ENCODE measurements at places on chromosomes 16 and 17. TPM values are rescaled to one million over a fixed set of nuclear protein-coding genes. Genes with fewer than 3 reads are reported as not detected.

- H3K27me3 ChIP-seq: peaks cover 5% of the 10 kb centered on the region
- no peak for DNase-seq
- H3K4me3 ChIP-seq: no peak overlapping the region
- no peaks in the 10 kb centered on the region for H3K36me3 ChIP-seq
Measured at GRCh38 chr16:15792563-15792971, 64.3 kb downstream of the MYH11 start.

The MARVELD3 gene
- not detected for total RNA-seq

DNA sequence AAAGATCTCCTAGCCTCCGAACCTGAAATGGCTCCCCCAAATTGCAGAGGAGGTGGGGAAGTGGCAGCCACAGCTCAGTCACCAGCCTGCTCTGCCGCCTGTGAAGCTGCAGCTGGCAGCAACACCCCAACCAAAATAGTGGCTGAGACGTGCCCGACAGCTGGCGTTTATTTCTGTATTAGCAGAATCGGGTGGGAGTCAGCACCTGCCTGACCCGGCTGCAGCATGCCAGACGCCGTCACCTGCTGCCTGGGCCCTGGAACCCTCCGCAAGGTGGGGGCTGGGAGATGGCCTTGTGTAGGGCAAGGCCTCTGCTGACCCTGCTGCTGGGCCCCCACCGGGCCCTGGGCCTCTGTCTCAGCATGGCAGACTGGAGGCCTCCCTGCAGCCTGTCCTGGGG is 17.5 kb upstream of the PABPN1L start:
- no peaks in the 10 kb centered on the region for H3K27me3 ChIP-seq
- peaks cover 55% of the 10 kb centered on the region for H3K36me3 ChIP-seq
- H3K4me1 ChIP-seq: peaks cover 10% of the 10 kb centered on the region
- H3K4me3 ChIP-seq: no peak overlapping the region
- no peak for DNase-seq

- H3K4me1 ChIP-seq: no peaks in the 10 kb centered on the region
- H3K36me3 ChIP-seq: no peaks in the 10 kb centered on the region
- no peak for DNase-seq
- no peak overlapping the region for H3K27ac ChIP-seq
Measured at GRCh38 chr17:15952048-15952532, 7.2 kb downstream of the ADORA2B start.

- no peak overlapping the region for H3K4me3 ChIP-seq
- peaks cover 23% of the 10 kb centered on the region for H3K27me3 ChIP-seq
- no peak for DNase-seq
- H3K27ac ChIP-seq: no peak overlapping the region
Measured at GRCh38 chr16:22765479-22765878, 48.5 kb upstream of the HS3ST2 start.

DNA sequence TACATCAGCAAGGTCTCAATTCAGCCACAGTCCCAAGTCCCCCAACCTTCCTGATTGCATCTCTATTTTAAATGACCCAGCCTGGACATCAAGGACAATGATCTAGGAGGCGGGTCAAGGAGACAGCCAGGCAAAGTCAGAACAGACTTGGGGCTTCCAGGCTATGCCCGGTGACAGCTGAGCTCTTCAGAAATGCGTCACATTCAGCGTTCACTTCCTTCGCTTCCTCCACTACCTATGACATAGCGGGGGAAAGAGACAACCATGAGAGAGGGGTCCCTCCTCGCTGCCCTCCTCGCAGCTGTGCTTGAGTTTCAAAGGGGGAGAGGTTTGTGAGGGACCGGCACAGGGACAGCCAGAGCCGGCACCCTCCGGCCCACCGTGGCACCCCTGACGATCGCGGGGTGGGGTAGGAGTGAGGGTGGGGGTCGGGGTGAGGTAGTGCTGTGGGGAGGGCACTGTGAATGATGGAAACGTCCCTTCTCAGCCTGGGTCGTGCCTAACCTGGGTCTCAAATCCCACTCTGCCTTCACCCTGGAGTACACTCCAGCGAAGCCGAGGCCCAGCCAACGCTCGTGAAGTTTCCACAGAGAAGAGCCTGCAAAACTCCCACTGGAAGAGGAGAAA is 12.3 kb upstream of the LGALS3BP start:
- H3K4me3 ChIP-seq: no peak overlapping the region
- no peak for DNase-seq
- no peaks in the 10 kb centered on the region for H3K27me3 ChIP-seq
- no peak overlapping the region for H3K27ac ChIP-seq
- H3K36me3 ChIP-seq: peaks cover 65% of the 10 kb centered on the region

DNA sequence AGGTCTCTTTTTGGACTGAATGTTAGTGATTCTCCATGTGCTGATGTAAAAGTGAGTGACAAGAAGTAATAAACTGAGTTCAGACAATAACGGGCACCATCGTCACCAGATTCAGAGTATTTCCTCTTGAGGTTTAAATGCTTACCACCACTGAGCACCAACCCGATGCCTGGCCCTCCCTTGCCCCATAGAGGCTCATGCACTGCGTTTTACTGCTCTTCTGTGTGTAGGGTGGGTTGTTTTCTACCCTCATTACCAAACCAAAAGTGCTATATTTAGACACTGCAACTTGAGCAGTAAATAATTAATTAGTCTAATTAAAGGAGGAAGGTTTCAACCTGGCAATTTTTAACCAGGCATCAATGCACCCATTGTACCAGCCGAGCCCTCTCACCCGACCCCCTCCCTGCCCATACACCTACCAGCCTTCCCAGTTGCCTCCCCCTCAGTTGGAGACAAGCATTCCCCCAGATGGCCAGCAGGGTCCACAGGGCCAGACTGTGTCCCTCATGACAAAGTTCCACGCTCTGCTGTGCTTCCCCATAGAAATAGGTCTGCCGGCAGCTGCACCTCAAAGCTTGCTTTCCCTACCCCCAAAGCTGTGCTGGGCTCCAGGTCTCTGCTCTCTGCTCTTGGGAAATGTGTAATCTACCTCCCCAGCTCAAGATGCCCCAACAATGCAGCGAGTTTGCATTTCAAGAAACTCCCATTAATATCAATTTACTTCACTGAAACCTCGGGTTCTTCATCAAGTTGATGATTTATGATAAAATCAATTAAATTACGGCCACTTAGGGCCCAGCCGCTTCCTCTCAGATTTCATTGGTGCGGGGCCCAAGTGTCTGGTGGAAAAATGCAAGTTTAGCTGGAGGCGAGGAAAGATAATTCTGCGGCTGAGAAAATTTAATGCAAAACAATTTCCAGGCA is 16.0 kb downstream of the HOXB4 start:
- no peak overlapping the region for H3K27ac ChIP-seq
- peaks cover 18% of the 10 kb centered on the region for H3K27me3 ChIP-seq
- no peak overlapping the region for H3K4me3 ChIP-seq
- H3K36me3 ChIP-seq: no peaks in the 10 kb centered on the region
- no peak for DNase-seq

All from activated B cell treated with CpG ODN at 0.5 μM for 24 hours (primary cell).